ENCODE measurements at places on chromosomes 2 and 18. TPM values are rescaled to one million over a fixed set of nuclear protein-coding genes. Genes with fewer than 3 reads are reported as not detected.

The ZNF396 gene
- total RNA-seq, result 0.66 TPM

The SOX11 gene
- not detected for total RNA-seq

The KANSL3 gene
- total RNA-seq, result 34.1 TPM

The CCBE1 gene
- total RNA-seq, result 5.8 TPM

The SP110 gene
- total RNA-seq, result 6.8 TPM

The IL1RN gene
- total RNA-seq, result 0.43 TPM

The IL36A gene
- total RNA-seq, result not detected

The SPATA3 gene
- total RNA-seq, result not detected

The SLC8A1 gene
- total RNA-seq, result 0.71 TPM

All from A549 treated with DMSO at 1 μM for 4 hours (cell line).